HepG2 (cell line): ENCODE measurements at places on chromosomes 5 and 9. TPM values are rescaled to one million over a fixed set of nuclear protein-coding genes. Genes with fewer than 3 reads are reported as not detected.

C9orf152 gene
- 0.24 and 0.67 TPM in 2 replicates for total RNA-seq

- DNase-seq = no peak
Measured at GRCh38 chr9:128113526-128114325, 13.8 kb downstream of the PTGES2 start.

GRCh38 chr9:87435189-87435880 is 62.3 kb upstream of the DAPK1 start:
- DNase-seq = no peak

DNA sequence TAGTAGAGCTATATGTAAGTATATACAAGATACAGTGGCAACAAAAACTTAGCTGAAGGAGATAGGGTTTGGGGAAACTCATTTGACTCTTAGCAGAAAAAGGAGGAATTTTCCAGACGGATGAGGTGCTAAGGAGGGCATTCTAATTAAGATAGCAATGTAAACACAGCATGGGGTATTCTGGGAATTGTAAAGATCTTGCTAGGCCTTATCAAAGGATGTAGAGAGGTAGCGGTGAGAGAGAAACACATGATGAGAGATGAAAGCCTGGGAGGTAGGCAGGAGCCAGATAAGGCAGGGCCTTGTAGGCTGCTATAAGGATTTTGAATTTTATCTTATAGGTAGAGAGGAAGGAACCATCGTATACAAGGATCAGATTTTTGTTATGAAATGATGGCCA is 106.6 kb upstream of the KCNN2 start:
- DNase-seq = no peak
